ENCODE measurements at places on chromosomes 12 and 14.

DNA sequence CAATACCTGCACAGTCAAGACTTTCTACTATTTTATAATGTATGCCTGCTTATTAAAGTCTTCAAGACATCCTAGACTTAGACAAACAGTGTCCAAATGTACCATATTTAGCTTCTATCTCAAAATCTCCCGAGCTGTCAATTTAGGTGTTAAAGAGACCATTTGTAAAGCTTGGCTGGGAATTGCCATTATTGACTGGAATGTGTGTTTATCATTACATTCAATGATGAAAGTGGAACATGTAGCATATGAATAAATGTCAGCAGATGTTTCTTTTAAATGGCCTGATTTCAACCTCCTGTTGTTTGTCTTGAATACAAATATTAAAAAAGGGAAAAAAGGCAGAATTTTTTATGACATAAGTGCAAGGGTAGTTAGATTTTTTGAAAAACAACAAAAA is 572.3 kb downstream of the PRKD1 start:
- no peak for DNase-seq

GRCh38 chr12:29150462-29150861 is 1.4 kb downstream of the FAR2 start:
- DNase-seq = no peak

DNA sequence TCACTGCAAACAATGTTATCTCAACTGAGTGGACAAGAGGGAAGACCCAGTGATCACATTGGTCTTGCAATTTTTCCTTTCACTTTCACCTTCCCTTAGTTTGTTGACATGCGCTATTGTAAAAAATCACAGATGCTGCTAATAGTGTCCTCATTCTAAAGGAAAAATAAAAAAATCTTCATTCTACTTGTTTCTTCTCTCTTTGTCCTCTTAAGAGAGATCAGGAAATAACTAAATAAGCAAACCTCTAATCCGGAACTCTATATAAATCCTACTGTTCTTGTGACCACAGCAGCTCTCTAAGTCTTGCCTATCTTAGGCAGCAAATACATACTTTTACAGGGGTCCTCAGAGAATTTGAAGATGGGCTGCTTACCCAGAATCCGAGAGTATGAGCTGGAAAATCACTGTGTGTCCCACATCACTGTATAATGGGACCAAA is 257.7 kb downstream of the NAV3 start:
- DNase-seq = no peak

GRCh38 chr12:120261951-120262851 is 3.3 kb downstream of the PXN start:
- no peak for DNase-seq

DNA sequence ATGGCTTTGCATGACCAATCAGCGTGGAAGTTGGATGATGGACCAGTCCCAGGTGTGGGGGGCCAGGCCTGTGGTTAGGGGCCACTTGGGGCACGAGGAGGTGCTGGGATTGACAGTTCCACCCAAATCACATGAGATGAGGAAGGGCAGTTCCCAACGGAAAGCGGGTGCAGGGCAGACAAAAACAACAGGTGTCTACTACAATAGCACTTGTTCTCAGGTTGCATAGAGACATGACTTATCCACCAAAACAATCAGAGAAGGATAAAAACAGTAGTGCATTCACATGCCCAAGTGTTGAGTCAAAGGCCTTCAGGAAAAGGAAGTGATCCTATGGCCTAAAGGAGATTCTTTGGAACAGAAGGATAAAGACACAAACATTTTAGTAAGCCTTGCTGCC is 14.6 kb upstream of the EIF2B2 start:
- DNase-seq = no peak

- no peak for DNase-seq
Measured at GRCh38 chr12:88600272-88600671, 20.0 kb upstream of the KITLG start.

DNA sequence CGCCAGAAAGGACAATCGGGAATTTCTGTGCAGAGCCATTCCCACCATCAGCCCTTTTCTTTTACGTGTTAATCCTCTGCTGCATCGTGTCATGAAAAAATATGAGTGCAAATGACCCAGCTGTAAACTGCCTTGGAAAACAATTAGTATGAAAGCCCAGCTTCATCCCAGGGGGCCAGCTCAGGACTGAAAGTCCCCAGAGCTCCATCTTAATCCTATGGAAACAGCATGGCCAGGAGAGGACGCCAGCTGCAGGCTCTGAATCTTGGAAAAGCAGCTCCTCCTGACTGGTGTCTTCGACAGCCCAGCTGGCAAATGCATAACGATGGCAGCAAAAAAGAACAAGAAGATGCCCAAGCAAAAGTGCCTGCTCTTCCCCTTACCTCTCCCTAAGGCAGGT is 191.5 kb downstream of the NTF3 start:
- no peak for DNase-seq

DNA sequence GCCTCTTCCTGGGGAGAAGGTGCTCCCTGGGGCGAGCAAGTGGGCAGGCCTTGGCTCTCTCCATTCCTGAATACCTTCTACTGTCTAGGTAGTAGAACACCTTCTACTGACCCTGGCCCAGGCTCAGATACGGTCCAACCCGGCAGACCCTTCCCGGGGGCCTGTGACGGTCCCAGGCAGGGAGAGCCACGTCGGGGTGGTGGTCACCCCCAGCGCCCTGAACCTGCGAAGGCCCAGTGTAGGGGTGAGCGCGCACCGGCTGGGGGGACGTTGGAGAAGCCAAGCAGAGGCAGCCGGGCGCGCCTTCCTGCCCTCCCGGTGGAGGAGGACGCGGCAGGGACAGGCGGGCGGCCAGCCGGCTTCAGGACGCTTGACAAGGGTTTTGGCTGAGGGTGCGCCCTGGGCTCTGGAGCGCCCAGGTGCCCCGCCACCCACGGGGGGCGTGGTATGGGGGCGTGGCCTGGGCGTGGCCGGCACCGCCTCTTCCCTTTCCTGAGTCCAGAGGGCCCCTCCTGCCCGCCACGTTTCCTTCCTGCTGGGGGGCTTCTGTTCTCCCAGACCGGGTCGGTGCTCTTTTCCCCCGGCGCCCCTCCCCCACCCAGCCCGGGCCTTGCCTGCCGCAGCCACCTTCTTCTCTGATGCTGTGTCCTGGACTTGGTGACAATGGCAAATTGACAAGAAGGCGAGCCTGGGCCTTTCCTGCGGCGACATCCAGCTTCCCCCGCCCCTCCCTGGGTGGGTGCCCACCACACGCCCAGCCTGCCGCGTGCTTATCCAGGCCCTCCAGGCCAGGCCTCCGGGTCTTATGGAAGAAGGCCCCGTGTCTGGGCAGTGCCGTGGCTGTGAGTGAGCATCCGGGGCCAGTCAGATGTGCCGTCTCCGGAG is 24.5 kb upstream of the PPP1R13B start:
- DNase-seq = peak; percentile 62

GRCh38 chr12:3432176-3432742 is 58.7 kb upstream of the PRMT8 start:
- no peak for DNase-seq

GRCh38 chr12:65561798-65562382 is 262.4 kb upstream of the HMGA2 start:
- DNase-seq = no peak

DNA sequence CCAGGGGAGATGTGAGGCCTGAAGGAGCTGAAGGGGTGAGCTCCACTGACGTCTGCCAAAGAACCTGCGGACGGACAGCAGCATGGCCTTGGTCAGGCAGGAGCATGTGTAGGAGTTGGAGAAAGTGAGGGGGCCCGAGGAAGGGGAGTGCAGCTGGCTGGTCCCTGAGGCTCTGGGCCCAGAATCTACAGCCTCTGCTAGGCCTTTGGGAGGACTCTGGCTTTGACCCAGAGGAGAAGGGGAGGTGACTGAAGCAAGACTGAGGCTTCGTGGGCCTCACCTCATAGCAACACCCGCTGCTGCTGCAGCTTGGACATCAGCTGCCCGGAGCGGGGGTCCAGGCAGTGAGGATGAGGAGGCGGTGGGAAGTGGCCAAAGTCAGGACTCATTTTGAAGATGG is 216.6 kb upstream of the FKBP4 start:
- no peak for DNase-seq

DNA sequence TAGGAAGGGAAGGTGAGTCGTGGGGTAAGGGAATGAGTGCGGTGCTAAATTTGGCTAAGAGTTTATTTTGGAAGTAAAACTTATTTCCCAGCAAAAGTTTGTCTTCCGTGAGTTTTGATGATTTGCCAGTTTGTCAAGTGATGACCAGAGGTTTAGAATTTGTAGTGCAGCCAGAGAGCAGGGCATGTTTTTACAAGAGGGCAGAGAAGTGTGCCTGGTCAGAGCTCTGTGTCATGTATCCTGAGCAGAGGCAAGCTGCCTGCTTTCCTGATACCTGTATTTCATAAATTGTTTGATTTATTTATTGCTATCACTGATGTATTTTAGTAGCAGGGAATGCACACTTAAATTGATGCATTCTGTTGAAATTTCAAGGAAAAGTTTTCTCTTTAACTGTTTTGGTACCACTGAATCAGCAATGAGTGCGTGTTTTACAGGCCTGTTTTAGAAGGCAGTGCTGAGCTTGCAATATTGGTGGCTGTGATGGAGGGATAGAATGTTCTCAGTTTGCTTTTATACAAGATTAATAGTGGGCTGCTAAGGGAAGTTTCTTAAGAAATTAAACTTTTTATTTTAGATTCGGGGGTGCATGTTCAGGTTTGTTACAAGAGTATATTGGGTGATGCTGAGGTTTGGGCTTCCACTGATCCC is 19.7 kb upstream of the RD3L start:
- DNase-seq = no peak

DNA sequence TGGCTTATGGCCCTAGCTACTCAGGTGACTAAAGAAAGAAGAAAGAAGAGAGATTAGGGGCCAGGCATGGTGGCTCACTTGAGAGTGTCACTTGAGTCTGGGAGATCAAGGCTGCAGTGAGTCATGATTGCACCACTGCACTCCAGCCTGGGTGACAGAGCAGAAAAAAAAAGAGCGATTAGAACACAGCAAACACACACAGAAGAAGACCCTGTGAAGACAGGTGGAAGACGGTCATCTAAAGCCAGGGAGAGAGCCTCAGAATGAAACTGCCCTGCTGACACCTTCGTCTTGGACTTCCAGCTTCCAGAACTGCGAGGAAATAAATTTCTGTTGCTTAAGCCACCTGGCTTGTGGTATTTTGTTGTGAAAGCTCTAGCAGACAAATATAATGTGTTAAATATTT is 17.5 kb upstream of the PPP1CC start:
- DNase-seq = no peak

DNA sequence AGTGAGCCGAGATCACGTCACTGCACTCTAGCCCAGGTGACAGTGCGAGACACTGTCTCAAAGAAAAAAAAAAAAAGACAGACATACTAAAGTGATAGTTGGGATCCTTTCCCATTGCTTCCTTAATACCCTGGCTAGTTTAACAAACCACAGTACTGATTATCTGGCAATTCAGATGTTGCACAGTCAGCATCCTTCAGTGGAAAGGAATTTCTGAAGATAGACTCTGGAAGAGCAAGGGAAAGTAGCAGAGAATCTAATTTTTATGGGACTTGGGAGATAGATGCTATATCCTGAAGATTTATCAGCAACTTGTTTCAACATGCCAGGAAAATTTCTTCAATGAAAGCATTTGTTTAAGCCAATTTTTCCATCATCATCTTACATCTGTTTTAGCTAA is 6.5 kb upstream of the PPFIBP1 start:
- DNase-seq = no peak

- no peak for DNase-seq
Measured at GRCh38 chr14:58785701-58786100, 147.9 kb downstream of the DACT1 start.

- DNase-seq = no peak
Measured at GRCh38 chr14:106843951-106844483, 1317.6 kb downstream of the TMEM121 start.

GRCh38 chr14:61562321-61563161 is 132.8 kb upstream of the HIF1A start:
- no peak for DNase-seq

DNA sequence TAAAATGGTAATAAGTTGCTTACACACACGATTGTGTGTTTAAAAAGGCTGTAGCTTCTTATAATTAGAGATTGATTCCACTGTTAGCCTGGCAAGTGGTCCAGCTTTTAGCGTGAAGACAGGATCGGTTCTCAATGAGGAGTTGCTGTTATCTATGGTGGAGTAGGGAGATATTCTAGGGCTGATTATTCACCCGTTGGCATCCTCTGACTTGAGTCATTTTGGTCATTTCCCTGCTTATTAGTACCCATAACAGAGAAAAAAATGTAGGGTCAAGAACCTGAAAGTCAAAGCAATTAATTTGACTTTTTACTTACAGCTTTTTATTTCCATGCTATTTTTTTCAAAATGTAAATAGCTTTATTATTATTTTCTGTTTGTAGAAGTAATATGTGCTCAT is 76.0 kb downstream of the KCNK13 start:
- DNase-seq = no peak

GRCh38 chr12:64500394-64500793 is 48.5 kb downstream of the TBK1 start:
- DNase-seq = no peak

GRCh38 chr12:34304001-34304400 is 281.7 kb downstream of the ALG10 start:
- DNase-seq = no peak

GRCh38 chr12:106601031-106601430 is 18.2 kb downstream of the RFX4 start:
- no peak for DNase-seq

DNA sequence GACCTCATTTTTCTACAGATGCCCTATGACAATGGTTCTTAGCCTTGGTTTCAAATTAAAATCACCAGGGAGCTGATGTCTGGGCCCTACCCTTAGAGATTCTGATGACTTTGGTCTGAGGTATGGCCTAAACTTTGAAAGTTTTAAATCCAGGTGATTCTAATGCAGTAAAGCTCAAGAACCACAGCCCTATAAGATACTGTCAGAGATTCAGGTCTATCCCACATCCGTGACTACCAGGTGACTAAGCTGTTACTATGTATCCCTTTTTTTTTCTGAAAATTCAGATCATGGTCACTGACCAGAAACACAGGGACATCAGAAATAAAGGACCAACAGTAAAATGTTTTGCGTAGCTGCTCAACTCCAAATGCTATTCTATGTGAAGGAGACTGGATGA is 148.8 kb upstream of the BMP4 start:
- DNase-seq = no peak

DNA sequence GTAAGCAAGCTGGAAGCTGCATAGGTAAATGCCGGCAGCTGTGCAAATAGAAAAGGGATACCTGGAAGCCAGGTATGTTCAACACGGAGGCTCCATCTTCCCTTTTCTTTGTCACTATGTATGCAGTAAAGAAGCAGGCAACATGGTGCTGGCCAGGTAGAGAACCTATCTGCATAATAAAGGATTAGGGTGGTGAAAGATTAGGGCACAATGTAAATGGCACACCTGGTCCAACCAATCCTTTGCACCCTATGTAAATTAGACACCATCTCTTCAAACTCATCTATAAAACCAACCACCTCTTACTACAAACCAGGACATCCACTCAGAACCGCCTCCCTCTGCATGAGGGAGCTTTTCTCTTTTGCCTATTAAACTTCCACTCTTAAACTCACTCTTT is 32.3 kb downstream of the RPS29 start:
- DNase-seq = no peak

DNA sequence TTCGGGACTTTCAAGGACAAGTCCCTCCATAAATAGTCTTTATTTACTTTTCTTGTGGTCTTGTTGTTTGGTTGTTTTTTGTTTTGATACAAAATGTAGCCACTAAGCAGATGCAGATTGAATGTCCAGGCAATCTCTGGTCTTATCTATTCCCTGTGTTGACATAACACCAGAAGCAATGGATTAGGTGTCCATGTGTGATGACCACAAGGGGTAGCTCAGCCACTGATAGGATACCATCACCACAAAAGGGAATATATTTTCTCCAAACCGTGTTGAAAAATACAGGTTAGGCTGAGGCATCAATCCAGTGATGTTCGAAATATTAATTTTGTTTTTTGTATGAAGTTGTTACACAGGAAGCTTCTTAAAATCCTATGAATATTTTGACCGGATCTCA is 196.3 kb downstream of the EPS8 start:
- no peak for DNase-seq

Measured in T-helper 1 cell (primary cell).